ENCODE measurements at places on chromosomes 7 and 10. TPM values are rescaled to one million over a fixed set of nuclear protein-coding genes. Genes with fewer than 3 reads are reported as not detected.

GRCh38 chr10:37314350-37314749 lies 189.0 kb downstream of the ANKRD30A start:
- no peak for DNase-seq

DNA sequence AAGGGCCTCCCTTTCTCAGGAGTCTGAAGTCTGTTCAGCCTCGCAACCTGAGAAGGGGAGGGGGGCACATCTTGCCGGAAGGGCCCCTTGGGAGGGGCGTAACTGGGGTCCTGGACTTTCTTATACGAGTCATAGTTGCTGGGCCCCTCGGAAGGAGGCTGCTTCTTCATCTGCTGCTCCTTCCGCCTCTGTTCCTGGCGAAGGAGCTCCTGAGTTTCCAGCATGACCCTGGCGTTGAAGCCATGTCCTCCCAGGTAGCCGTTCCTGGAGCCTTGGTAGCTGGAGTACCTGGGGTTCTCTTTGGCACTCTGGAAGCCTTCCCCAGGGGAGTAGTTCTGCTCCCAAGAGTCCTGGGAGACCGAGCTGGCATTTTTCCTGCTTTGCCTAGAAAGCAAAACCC lies 703.9 kb downstream of the PARD3 start:
- DNase-seq = no peak

GRCh38 chr10:88986549-88987242 lies 3.9 kb upstream of the FAS start:
- DNase-seq = no peak

DNA sequence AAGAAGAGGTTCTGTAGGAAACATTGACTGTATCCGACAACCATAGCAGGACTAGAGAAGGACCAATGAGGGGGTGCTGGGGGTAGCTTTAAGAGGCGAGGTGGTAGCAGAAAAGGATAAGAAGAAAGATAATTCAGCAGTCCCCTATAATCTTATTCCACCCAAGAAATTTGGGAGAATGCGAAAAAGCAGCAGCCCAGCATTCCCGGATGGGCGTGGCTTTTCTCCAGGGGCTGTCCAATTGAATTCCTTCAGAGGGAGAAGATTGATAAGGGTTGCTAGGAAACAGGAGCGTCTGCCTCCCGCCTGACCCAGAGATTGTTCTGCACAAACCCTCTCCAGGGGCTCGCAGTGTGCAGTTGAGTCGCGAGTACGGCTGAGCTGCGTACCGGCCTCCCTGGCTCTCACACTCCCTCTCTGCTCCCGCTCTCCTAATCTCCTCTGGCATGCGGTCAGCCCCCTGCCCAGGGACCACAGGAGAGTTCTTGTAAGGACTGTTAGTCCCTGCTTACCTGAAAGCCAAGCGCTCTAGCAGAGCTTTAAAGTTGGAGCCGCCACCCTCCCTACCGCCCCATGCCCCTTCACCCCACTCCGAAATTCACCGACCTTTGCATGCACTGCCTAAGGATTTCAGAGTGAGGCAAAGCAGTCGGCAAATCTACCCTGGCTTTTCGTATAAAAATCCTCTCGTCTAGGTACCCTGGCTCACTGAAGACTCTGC lies at the start of gene GRM3:
GRM3 (plus strand) TSS at position 349 of the 721 bp plus-strand sequence. CDS start 121,237 bp downstream, outside the sequence.
- DNase-seq = no peak

GRCh38 chr10:107576746-107577145 lies 412.2 kb upstream of the SORCS1 start:
- DNase-seq = no peak

GRCh38 chr7:127932496-127932895 lies 98.7 kb downstream of the LRRC4 start:
- no peak for DNase-seq

GRCh38 chr7:4762121-4763055 lies 13.0 kb upstream of the AP5Z1 start:
- no peak for DNase-seq

MINDY4 gene
- 1.3 TPM for total RNA-seq

HDAC9 gene
- 149 TPM for total RNA-seq
